NCI-H345 (cell line): ENCODE measurements at places on chromosomes 5 and 9.
A peak's percentile ranks its signal among the peaks of the same experiment; 100 is the strongest.

- DNase-seq = no peak
Observed at GRCh38 chr9:93116072-93116961, 17.7 kb downstream of the NINJ1 start.

DNA sequence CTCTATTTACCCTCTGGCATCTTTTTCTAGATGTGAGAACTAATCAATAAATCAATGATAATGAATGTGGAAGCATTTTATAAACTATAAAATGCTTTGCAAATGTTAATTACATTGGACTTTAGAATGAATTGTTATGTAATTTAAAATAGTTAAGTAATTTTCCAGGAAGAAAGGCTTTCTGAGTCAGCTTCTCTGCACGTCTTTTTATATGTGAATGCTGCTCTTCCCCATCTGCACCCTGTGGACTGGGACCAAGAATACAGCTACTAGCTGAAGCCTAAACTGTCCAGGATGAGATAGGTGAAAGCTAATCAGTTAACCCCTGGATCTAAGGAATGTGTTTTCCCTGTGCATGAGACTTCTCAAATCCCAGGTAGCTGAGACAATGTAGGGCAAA is 292.9 kb downstream of the NR3C1 start:
- no peak for DNase-seq

GRCh38 chr5:24624872-24625271 is 19.9 kb downstream of the CDH10 start:
- DNase-seq = no peak

DNA sequence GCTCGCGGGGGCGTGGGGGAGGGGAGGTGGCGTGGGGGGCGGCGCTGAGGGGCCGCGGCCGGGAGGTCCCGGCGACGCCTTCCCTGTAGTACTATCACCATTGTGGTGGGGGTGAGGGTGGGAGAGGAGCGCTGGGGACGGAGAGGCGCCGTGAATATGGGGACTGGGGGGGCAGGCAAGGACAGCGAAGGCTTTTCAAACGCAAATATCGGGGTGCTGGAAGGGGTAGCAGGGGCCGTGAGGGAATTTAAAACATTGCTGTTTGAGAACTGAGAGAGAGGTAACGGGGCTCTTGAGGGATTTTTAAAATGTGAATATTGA is 427 bp downstream of the RBM27 start:
- DNase-seq = peak; percentile 48

GRCh38 chr5:64835266-64835665 is 66.5 kb downstream of the CWC27 start:
- no peak for DNase-seq

GRCh38 chr9:83965350-83966208 is 14.4 kb downstream of the HNRNPK start:
- DNase-seq = no peak

GRCh38 chr5:13866792-13867191 is 77.7 kb downstream of the DNAH5 start:
- DNase-seq = no peak

DNA sequence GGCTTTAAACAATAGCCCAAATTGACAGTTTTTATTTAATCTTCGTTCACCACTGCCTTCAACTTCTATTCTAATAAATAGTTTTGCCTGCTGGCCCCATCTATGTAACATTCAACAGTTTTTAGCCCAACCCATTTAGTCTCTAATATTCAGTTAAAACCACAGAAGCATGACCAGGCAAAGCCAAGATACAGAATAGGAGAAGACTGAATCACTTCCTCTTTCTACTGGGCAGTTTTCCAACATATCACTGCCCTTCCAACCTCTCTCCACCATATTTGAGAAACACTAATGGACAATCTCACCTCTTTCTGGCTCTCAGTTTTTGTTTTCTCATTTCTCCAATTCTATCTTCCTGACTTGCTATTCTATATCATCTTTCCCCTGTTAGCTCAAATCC is 352.9 kb downstream of the DNAH5 start:
- no peak for DNase-seq

GRCh38 chr5:157300564-157300963 is 34.6 kb downstream of the CYFIP2 start:
- DNase-seq = no peak

DNA sequence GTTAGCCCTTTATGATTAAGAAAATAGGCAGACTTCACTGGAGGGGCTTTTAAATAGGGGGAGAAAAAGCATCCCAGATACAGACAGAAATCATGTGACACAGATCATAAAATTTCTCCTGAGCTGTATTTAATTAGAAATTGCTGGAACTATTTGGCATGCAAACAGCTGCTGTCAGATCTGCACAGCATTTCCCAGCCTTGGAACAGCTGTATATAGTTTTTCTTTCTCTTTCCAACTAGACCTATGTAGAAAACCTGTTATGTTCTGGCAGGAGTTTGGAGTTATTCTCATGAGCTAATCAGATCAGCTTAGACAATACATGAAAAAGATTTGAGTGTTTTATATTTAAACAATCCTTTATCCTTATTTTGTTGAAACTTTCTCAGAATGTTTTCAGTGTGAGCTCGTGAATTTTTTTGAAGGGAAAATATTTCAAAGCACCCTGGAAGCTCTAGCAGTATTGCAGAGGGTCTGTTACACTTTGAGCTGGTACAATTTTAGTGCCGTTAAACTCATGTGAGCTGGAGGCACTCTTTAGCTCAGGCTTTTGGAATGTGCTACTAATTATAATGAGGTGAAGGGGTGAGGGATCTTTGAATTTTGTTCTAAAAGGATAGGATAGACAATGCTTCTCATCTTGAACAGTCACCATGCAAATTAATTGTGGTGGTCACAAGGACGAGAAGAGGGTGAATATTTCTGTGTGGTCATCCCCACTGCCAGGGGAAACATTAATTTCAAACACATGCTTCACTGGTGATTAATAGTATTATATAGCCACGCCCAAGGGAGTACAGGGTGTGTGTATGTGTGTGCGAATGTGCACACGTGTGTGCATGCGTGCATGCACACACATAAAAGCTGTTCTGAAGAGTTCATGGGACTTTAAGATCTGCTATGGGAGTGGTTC is 239.4 kb upstream of the FBXL7 start:
- no peak for DNase-seq

GRCh38 chr9:94014920-94015319 is 59.8 kb upstream of the BARX1 start:
- peak; percentile 14 for DNase-seq

GRCh38 chr5:173642191-173642816 is 25.9 kb upstream of the BOD1 start:
- DNase-seq = no peak

- peak; percentile 60 for DNase-seq
Observed at GRCh38 chr5:92552206-92553160, 1028.5 kb downstream of the NR2F1-AS1 start.

DNA sequence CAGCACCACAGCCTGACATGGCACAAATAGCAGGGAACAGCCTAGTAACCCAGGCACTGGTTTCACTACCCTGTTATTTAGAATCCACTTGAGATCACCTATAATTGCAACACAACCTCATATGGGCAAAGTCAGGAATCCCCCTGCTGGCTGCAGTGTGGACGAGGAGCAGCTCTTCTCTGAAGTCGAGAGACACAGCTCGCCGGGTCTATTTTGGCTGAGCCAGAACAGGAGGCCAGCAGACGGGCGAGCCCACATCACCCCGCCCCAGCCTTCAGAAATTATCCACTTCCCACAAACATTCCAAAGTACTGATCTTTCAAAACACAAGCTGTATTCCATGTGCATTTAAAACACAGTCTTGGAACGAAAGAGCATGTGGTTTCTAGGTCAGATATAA is 179.0 kb downstream of the ROR2 start:
- no peak for DNase-seq

GRCh38 chr5:146751781-146752401 is 126.7 kb downstream of the PPP2R2B start:
- DNase-seq = no peak

- DNase-seq = no peak
Observed at GRCh38 chr9:70607926-70608325, 193.5 kb upstream of the KLF9 start.

- no peak for DNase-seq
Observed at GRCh38 chr5:127671218-127671617, 22.3 kb downstream of the CTXN3 start.

- no peak for DNase-seq
Observed at GRCh38 chr5:139381837-139382761, 998 bp downstream of the SLC23A1 start.

GRCh38 chr5:132103332-132103951 is 29.9 kb downstream of the CSF2 start:
- DNase-seq = no peak

DNA sequence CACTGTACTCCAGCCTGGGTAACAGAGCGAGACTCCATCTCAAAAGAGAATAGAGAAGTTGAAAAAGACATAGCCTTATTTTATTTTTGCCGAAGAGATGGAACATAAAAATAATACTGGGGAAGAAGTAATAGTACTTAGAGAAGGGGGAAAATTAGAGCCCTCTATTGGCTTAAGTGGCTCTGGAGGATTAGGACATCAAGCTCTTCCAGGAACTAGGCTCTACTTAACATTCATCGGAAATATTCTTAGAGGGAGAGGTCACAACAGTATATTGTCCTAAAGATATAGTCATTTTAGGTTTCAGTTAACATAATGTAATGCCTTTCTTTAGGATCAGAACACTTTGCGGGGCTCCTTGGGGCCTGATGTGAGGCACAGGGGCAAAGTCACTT is 86.0 kb upstream of the PLPP1 start:
- DNase-seq = no peak
